ENCODE measurements at places on chromosomes 5 and 9.

- DNase-seq: no peak
Observed at GRCh38 chr9:2872250-2872930, 28.5 kb upstream of the PUM3 start.

DNA sequence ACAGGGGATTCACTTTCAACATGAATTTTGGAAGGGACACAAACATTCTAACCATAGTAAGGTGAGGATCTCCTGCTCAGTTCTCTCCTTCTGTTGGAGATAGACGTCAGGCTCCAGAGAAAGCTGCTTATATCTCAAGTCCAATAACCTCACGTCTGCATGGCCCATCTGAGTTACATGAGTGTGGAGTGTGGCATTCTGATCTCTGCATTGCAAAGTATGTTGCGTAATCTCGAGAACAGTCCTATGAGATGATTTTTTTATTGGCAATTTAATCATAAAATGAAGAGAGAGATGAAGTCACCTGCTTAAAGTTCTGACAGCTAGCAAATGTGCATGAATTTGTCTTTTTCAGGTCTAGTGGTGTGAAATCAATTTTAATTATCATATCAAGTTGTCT is 118.8 kb downstream of the SLC12A2 start:
- DNase-seq: no peak

- DNase-seq: no peak
Observed at GRCh38 chr5:146867996-146868708, 10.4 kb downstream of the PPP2R2B start.

- no peak for DNase-seq
Observed at GRCh38 chr9:73172901-73173215, 21.2 kb downstream of the ANXA1 start.

GRCh38 chr5:128630121-128630520 is 92.1 kb upstream of the FBN2 start:
- DNase-seq: no peak

- DNase-seq: no peak
Observed at GRCh38 chr5:66515209-66515608, 81.0 kb upstream of the MAST4 start.

DNA sequence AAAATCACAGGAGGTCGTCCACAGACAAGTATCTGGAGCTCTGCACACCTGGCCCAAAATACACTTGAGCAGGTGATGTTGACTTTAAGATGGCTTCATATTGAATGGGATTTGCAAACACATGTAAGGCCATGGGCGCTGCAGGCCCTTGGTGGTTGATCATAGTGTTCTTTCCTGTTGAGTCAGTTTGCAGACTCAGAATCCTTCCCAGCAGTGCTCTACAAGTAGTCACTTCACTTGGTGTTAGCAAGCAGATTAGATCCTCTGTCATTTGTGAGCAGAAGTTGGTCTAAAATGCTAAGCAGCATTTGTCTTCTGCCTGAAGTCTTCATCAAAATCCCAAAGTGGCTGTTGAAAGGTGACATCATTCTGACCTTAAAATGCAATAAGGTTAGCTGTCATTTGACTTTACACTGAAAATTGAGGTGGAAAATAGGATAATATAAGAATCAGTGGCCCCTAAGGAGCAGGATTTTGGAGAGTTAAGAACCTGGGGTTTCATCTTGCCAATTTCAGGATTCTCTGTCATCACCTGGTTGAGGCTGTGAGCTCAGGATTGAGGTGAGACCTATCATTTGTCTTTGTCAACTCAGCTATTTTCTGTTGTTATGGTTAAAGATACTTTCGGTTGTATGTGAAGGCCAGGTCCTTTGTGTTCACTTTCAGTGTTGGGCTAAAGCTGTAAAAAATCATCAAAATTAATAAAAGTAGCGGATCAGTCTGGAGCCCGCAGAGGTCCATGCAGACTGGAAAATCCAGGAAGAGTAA is 114.5 kb downstream of the LRRC70 start:
- no peak for DNase-seq

- DNase-seq: no peak
Observed at GRCh38 chr5:25027061-25027460, 382.3 kb upstream of the CDH10 start.

DNA sequence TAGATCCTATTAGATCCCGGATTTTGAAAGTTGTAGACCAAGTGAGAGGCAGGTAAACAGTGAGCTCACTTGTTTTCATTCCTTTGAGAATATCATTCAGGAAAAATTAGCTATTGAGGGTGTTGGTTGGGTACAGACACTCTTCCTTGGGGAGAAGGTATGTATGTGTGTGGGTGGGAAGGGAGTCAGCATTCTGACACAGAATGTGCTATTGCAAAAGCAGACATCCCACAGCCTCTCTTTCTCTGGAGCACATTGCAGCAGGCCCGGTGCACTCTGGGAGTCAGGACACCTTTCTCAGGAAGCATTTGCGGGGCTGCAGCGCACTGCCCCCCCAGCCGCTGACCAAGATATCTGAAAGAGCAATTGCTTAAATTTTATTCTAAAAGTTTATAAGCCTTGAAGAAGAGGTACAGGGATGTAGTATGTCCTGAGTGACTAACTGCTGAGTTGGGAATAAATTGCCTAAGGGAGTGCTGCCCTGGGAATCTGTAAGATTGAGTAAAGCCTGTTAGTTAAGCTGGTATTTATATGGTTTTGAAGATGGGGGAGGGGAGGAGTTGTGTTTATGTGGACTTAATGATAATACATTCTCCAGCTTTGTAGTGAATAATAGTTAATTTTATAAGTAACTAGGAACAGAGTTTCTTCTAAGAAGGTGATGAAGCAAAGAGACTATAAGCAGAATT is 5.2 kb downstream of the TNFAIP8 start:
- no peak for DNase-seq

Measured in H54 (cell line).